ENCODE measurements at places on chromosomes 6 and 20.

DNA sequence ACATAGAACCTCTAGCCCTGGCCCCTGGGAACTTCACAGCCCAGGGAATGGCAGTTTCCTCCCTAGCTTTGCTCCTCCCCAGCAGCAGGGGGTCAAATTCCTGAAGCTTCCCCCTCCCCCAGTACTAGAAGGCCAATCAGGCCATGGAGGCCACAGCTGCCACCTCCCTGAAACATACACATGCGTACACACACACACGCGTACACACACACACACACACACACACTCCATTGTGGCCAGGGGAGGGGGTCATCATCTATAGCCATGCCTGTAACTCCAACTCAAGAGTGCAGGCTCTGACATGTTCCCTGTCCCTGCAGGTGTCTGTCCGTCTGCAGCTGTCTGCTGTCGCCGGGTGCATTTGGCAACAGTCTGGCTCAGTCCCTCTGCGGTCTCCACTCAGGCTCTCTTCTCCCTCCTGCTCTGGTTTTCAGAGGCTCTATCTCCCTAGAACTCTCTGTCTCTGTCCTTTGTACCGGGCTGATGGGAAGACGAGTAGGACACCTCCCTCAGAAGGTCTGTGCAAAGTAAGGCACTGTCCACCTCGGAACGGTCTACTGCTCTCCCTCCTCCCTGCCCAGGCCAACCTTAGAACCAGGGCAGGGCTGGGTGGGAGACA, 1.4 kb downstream of the LRFN2 start:
- no peak for DNase-seq

GRCh38 chr20:32737371-32738223, 5.7 kb downstream of the COMMD7 start:
- no peak for DNase-seq

GRCh38 chr20:12383821-12384220, 466.1 kb downstream of the BTBD3 start:
- DNase-seq, result no peak

DNA sequence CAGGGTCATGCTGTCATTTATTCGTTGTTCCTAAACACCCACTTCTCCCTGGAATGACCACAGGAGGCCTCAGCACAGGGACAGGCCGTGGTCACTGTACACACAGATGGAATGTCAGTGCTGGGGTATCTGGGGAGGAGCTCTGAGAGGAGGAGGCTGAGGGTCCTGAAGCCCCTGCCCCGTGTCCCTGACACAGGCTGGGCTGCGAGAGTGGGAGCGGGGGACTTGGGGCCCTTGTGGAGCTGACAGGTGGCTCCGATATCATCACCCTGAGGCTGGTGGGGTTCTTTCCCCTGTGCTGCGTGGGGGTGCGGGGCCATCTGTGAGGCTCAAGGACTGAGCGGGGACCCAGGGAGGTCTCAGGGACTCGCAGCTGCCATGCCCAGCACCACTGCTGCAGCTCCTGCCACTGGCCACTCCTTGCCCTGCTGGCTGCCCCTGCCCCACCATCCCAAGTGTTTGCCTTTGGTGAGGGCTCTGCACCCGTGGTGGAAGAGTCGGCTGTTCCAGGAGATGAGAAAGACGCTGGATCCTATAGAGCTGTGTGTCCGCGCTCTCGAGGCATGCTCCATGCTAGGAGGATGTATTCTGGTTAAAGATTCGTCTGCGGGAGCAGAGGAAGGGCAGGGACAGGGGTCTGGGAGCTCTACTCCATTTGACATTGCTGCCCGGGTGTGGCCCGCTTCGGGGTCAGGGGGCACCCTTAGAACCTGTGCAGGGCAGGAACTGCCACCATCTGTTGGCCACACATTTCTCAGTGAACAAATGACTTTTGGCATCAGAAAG, 18.9 kb downstream of the NPEPL1 start:
- no peak for DNase-seq

GRCh38 chr20:35191419-35192117, 19.7 kb downstream of the PROCR start:
- no peak for DNase-seq

- DNase-seq, result no peak
Measured at GRCh38 chr6:150586850-150587359, 12.8 kb upstream of the PLEKHG1 start.

GRCh38 chr6:92849636-92850035, 569.7 kb downstream of the EPHA7 start:
- DNase-seq, result no peak

- DNase-seq, result no peak
Measured at GRCh38 chr6:137729866-137730629, 137.0 kb upstream of the TNFAIP3 start.

- DNase-seq, result peak; percentile 32
Measured at GRCh38 chr6:137880746-137881521, 13.9 kb downstream of the TNFAIP3 start.

DNA sequence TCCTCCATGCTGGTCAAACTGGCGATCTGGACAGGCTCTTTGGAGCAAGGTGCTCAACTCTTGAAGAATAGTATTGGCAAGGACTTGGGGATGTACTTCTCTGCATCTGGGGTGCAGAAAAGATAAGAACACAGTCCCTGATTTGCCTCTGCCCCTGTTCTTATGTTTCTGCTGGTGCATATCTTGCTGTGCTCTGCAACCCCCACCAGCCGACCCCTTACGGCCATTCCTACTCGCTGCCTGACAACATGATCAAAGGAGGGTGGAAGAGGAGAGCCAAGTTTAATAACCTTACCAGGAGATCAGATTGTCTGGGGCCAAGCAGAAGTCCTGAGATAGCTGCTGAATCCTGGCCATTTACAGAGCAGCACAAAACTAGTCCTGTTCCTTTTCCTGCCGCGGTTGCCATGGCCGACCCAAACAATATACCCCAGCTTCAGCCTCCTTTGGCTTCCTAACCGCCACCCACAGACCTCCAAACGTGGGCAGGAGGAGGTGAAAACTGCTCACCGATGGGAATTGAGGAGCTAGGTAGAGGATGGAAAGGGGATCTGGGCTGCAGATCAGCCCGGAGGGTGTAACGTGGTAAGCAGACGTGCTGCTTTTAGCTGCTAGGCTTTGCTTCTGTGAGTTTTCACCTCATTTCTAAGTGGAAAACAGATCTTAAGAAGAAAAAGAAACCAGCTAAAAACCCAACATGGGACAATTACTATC, 60.9 kb downstream of the ATXN1 start:
- DNase-seq, result no peak

DNA sequence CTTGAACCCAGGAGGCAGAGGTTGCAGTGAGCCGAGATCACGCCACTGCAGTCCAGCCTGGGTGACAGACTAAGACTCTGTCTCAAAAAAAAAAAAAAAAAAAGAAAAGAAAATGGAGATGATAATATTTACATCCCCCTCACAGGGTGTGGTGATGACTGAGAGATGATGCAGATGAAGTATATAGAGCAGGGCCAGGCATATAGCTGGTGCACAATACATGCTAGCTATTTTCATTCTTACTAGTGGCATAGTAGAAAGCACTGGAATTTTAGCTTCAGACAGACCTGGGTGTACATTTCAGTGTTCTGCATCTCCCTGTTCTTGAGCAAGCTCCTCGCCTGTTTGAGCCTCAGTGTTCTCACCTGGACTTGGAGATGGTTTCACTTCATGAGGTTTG, 36.9 kb downstream of the CEBPB start:
- no peak for DNase-seq

- no peak for DNase-seq
Measured at GRCh38 chr6:105326833-105327770, 75.8 kb downstream of the PREP start.

DNA sequence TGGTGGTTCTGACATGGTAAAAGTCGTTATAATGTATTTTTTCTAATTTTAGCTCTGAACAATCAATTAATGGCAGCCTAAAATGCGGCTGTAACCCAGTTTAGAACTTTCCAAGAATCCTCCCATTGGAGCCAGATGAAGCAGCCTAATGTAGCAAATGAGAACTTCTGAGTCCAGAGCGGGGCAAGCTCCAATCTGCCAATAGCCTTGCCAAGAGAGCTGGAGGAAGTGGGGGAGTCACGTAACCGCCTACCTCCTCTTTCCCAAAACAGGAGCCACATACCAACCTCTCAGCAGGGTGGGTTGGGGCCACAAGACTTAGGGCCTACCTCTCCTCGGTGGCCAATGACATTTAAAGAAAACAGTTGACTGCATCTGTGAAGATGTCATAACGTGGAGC, 230.6 kb downstream of the SOD2 start:
- no peak for DNase-seq

GRCh38 chr6:123022975-123023374, 26.9 kb downstream of the CLVS2 start:
- DNase-seq, result no peak

DNA sequence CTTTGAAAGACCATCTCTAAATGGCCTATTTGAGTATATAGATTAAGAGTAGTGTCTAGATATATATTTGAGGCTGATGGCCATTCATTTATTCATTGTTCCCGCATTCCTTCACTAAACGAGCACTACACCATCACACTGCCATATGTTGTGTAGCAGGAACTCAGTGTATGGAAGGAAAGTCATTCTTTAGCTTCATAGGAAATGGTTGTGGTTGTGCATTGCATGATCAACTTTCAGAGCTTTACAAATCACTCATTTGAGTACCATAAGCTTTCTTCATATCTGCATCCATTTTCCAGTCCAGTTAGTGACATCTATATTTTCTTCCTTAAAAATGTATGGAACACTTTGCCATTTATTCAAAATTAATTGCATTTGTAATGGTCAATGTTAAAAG, 97.9 kb downstream of the ARID1B start:
- no peak for DNase-seq

- no peak for DNase-seq
Measured at GRCh38 chr6:170437719-170438401, 115.2 kb downstream of the PSMB1 start.

GRCh38 chr6:158037771-158038170, 56.1 kb downstream of the SYNJ2 start:
- no peak for DNase-seq

DNA sequence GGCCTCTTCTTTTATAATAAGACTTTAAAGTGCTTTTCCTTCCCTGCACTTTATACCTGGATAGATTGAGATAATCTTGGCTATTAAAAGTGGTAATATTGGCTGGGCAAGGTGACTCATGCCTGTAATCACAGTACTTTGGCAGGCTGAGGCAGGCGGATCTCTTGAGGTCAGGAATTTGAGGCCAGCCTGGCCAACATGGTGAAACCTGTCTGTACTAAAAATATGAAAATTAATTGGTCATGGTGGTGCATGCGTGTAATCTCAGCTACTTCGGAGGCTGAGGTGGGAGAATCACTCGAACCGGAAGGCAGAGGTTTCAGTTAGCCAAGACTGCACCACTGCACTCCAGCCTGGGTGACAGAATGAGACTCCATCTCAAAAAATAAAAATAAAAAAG, 197.1 kb upstream of the RGS17 start:
- DNase-seq, result no peak

- DNase-seq, result no peak
Measured at GRCh38 chr6:3202999-3203696, 24.3 kb downstream of the TUBB2B start.
